ENCODE measurements at places on chromosomes 7 and 10.

- ATAC-seq = no peak
These were observed 165.8 kb downstream of the KLF6 start for GRCh38 chr10:3619241-3619640.

- no peak for ATAC-seq
These were observed 48.4 kb upstream of the GTF2IRD1 start for GRCh38 chr7:74405191-74405898.

DNA sequence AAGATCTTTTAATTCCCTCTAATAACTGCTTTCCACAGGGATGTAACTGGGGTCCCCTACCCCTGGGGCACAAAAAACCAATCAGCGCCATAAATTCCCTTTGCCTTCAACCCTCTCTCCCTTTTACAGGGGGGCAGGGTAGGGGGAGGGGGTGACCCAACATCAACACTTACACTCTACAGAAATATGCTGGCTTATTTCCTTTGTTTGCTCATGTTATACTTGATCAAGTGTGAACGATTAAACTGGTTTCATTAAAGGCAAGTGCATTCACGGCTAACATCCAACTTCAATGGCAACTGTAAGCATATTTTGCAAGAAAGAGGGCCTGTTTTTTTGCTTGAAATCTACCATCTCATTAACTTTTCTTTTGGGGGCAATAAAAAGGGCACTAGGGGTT is 2.9 kb downstream of the CTBP2 start:
- no peak for ATAC-seq

DNA sequence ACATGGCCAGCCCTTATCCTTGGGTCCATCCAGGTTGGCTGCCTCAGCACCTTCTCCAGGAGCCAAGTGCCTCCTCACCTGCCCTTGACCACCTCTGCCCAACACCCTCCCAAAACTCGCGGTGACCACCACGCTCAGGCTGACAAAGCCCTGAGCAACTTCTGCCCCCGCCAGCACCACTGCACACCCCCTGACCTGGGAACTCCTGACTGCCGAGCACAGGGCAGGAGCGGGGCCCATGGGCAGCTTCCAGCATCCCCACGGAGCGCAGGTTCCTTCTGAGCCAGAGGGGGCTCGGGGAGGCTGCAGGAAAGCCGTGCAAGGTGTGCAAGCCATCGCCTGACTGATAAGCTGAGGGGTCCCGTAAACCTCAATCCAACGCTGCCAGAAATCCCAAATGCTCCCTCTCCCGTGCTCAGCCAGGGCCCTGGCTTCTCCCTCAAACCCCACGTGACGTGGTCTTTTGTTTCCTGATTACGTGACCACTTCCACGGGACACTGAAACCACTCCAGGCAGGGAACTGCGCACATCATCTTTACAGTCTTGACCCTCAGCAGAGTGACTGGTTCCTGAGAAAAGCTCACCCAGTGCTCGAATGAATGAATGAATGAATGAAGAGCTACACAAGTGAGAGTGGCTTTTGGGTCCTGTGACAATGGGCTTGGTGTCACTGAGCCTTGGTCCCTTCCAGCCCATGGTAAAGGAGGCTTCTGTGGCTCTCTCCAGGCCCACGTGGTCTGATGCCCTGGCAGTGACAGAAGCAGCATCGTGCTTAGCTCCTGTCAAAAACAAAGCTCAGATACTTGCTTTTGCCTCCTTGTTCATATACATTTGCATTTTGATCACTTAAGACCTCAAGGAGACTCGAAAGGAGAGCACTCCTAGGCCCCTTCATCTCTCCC is 249.8 kb upstream of the PPP2R2D start:
- no peak for ATAC-seq

- ATAC-seq = no peak
These were observed 116.1 kb downstream of the PARD3 start for GRCh38 chr10:34698979-34699378.

DNA sequence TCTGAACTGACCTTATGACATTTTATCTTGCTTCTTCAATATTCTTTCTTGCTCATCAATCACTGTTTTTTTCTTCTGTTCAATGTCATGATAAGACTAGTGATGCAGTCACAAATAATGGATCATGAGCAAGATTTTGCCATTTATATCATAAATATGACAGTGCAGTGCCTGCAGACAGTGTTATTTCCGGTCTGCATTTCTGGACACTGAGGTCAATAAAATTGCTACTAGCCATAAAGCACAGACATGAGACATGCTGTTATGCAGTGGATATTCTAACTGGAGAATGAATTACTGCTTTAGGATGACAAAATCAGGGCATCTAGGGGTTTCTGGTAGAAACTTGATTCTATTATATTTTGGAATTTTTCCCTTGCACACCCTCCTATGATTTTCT is 1509.7 kb upstream of the LRRTM3 start:
- no peak for ATAC-seq

GRCh38 chr7:44959433-44959951 is 19.3 kb downstream of the MYO1G start:
- ATAC-seq = peak; percentile 45

GRCh38 chr7:98357751-98358161 is 43.1 kb downstream of the BAIAP2L1 start:
- ATAC-seq = no peak

DNA sequence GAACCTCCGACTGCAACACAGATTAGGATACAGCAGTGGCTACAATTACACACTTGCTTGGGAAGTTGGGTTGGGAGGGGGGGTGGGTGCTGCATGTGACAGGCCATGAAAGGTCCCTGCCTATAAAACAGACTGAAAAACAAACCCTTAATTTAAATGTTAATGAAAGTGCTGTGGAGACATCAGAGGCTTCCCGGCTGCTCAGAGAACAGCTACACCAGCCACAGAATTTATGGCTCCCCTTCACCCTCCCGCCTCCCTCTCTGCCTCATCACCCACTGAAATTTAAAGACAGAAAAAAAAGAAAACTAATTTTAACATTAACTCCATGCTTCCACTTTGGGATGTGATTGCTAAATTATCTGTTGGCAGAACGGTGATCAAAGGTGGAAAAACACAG is 34.7 kb downstream of the FBXW4 start:
- ATAC-seq = no peak

GRCh38 chr10:97648562-97649404 is 8.3 kb downstream of the PI4K2A start:
- peak; percentile 100 for ATAC-seq

DNA sequence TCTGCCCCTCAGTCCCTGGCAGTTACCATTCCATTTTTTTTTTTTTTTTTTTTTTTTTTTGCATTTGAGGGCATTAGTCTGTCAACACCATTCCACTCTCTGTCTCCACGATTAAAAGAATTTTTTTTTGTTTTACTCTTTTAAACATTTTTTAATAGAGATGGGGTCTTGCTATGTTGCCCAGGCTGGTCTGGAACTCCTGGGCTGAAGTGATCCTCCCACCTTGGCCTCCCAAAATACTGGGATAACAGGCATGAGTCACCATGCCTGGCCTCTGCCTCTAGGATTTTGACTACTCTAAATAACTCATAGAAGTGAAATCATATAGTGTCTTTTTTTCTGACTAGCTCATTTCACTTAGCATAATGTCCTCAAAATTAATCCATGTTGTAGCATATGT is 16.5 kb upstream of the CLDN3 start:
- ATAC-seq = no peak

DNA sequence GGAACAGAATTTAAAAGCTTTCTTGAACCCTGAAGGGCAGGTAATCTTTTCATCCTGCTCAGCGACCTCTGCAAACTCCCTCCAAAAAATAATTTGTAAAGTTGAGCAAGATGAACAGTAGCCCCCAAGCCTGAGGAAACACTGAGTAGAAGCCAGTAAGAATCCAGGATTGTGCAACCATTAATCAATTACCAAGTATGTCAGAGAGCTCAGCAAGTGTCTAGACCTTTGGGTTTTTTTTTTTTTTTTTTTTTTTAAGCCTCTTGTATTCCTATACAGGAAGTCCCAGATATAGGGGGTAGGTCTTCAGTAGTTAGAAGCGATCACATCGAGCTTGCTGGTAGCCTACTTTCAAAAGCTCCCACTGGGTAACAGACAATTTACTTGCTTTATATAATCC is 155.2 kb downstream of the DGKI start:
- ATAC-seq = no peak

DNA sequence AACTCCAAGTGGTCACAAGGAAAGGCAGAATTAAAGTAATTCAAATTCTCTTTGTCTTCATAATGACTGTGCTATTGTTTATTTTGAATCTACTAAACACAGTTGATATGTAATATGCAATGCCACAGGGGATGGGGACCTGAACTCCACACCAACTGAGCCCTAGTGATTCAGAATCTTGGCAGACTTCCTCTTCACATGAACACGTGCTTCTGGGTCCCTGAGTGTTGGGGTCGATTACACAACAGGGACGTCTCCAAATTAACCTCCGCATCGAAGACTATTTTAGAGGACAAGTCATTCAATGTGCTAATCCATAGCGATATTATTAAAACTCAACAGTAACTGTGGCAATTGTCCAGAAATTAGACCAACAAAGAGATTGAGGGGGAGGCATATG is 95.3 kb upstream of the CARD11 start:
- no peak for ATAC-seq

- ATAC-seq = no peak
These were observed 113.4 kb downstream of the PLPP4 start for GRCh38 chr10:120570418-120570817.

GRCh38 chr7:16491148-16491547 is 25.6 kb upstream of the SOSTDC1 start:
- no peak for ATAC-seq

DNA sequence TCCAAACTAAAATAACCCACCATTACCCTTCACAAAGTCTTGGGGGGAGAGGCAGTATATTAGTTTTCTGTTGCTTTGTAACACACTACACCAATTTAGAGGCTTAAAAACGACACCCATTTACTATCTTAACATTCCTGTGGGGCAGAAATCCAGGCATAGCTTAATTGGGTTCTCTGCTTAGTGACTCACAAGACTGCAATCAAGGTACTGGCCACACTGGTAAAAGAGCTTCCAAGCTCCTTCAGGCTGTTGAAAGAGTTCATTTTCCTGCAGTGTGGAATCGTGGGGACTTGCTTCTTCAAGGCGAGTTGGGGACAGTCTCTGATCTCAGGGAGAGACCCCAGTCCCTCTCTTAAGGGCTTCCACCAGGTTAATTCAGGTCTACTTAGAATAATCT is 139.1 kb downstream of the XPNPEP1 start:
- no peak for ATAC-seq

DNA sequence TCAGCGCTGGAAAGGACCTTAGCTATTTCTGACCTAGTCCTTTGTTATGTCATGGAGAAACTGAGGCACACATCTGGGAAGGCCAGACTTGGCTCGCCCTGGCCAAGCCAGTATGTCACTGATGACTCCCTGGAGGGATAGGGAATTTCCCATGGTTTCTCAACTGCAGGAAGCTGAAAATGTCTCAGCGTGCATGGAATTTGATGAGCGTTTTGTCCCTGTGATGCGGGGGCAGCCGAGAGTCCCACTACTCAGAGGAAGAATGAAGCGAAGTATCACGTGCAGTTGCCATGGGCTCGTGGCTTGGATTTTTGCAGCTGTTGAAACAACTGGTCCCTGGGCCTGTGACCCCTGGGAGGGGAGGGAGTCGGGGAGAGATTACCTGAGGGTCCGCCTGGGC is 44.8 kb downstream of the CLIP2 start:
- ATAC-seq = no peak

DNA sequence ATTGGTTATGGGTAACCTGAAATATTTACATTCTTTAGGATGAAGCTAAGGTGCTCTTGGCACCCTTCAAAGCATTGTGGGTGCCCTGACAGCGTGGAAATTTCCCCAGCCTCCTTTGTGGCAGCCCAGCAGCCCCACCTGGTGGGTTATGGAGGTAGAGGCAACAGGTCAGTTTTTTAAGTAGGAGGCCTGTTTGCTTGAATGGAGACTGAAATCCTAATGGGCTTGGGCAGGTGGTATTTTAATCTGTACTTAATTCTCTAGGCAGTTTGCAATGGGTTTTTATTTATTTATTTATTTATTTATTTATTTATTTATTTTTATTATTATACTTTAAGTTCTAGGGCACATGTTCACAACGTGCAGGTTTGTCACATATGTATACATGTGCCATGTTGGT is 139.4 kb downstream of the EPC1 start:
- peak; percentile 49 for ATAC-seq

- ATAC-seq = no peak
These were observed 3.9 kb upstream of the TFPI2 start for GRCh38 chr7:93894426-93894825.

GRCh38 chr7:467856-468545 is 51.6 kb downstream of the PDGFA start:
- no peak for ATAC-seq

- ATAC-seq = no peak
These were observed 43.4 kb upstream of the GJD4 start for GRCh38 chr10:35561715-35562114.

DNA sequence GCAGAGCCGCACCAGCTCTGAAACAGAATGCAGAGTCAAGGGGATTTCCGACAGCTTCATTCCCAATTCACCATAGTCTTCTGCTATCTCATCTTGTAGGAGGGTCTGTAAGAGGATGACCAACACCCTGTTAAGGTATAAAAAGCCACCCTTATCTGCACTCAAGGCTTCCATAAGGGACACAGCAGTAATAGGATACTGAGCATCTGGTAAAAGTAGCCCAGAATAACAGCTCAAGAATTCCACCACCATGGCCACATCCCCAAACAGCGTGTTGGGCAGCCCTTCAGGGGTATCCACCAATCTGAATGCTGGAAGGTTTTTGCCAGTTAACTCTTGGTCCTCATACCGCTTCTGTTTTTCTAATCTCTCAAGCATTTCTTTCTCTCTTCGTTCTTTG is 43.8 kb downstream of the FZD9 start:
- ATAC-seq = no peak

- ATAC-seq = no peak
These were observed 52.1 kb downstream of the ADRB1 start for GRCh38 chr10:114095559-114096337.

DNA sequence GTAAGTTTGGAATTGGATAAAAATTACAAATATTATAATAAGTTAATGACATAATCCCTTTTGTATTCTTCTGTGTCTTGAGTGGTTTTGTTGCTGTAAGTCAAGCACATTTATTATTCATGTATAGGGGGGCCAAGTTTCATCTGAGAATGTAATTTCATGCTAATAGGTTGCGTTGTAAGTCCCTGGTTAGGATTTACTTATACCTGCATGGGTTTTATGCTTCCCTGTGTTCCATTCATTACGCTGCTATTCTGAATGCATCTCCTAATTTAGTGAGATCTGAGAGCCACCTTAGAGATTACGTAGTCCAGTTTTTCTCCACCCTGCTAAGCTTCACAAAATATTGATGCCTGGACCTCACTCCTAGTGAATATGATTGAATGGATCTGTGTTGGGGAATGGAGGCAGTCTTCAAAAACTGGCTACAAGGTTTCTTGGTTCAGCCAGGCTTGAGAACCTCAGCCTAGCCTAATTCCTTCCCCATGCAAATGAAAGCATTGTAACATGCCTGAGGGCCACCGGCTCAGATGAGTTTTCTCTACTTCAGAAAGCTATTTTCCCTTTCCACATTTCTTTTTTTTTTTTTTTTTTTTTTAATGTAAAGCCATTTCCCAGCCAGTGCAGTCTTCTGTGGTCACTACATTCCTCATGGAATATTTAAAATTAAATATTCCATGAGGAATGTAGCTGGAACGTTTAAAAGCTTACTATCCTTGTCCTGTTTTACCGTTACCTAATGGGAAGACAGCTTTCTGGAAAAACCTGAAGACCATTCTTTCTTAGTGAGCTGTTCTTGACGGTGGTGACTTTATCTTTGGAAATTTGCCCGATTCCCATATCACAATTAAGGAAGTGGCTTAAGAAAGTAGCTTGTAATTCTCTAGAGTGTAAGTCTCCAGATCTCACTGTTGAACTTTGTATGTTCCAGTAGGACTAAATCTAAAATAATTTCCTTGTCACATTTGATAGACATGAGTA is 16.0 kb downstream of the PAPSS2 start:
- no peak for ATAC-seq

- peak; percentile 44 for ATAC-seq
These were observed 43.2 kb downstream of the BTRC start for GRCh38 chr10:101397140-101397539.

Measured in activated CD4-positive, CD25-positive, alpha-beta regulatory T cell treated with anti-CD3 and anti-CD28 coated beads, Interleukin-2, amount 50 U/mL, for 24 hours (primary cell).